ENCODE measurements at places on chromosomes 4 and X. TPM values are rescaled to one million over a fixed set of nuclear protein-coding genes. Genes with fewer than 3 reads are reported as not detected.

The KIF4A gene
- total RNA-seq: not detected

GRCh38 chr4:30717208-30718020 is 2.8 kb upstream of the PCDH7 start:
- DNase-seq: peak; percentile 76

DNA sequence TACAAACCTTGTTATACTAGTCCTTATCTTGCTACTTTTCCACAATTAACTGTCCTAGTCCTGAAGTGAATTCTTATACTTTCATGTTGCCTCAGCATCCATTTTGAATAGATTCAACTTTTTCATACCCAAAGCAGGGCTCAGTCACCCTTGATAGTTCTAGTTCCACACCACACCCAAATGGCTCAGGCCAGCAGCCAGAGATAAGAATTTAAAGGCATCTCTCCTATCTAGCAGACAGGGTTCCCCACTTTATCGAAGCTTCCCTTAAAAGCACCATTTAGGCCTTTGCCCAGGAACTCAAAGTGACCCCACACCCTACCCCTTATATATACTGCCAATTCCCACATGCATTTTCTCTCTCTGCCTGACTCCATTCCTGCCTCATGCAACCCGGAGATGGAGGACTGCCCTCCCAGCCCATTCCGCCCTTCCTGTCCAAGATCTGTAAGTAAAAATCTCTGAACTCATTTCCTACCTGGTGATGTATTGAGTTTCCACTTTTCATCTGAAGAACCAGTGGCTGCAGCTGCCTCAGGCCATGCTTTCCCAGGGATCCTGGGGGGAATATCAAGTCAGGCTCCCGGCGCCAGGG is 63.7 kb upstream of the TXK start:
- DNase-seq: no peak

DNA sequence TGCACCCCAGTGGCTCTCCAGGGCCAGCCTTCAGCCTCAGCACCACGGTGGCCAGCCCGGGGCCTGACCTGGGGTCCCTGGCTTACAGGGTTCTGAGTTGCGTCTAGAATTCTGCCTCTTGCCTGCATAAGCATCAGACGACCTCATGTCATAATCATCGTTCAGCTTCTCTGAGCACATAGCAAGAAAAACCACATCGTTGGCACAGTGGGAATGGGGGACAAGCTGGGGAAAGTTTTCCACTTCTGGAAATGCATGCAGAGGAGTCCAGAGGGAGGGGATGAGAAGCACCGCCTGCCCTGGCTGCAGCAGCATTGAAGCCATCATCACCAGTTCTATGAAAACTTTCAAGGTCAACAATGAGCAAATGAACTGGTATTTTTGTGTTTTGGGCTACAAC is 441.0 kb upstream of the FRG1 start:
- no peak for DNase-seq
